ENCODE measurements at places on chromosomes 12 and 14.
A peak's percentile ranks its signal among the peaks of the same experiment; 100 is the strongest.

- H3K27me3 ChIP-seq, result no peaks in the 10 kb centered on the region
- no peak overlapping the region for H3K27ac ChIP-seq
- no peak for DNase-seq
- no peaks in the 10 kb centered on the region for H3K36me3 ChIP-seq
- no peaks in the 10 kb centered on the region for H3K4me1 ChIP-seq
Observed at GRCh38 chr12:64707362-64707761, 51.8 kb downstream of the GNS start.

DNA sequence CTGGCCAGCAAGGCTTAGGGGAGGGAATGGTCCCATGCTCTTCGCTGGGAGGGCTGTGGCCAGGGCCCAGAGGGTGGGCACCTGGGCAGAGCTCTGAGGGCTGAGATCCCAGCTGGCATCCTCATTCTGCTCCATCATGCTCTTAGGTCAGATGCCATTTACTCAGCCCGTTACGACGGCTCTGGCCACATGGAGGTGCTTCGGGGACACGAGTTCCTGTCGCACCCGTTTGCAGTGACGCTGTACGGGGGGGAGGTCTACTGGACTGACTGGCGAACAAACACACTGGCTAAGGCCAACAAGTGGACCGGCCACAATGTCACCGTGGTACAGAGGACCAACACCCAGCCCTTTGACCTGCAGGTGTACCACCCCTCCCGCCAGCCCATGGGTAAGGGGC, 30.8 kb upstream of the LRP1-AS start:
- no peaks in the 10 kb centered on the region for H3K4me1 ChIP-seq
- no peak overlapping the region for H3K4me3 ChIP-seq
- no peaks in the 10 kb centered on the region for H3K27me3 ChIP-seq
- no peak for DNase-seq
- H3K27ac ChIP-seq, result no peak overlapping the region

DNA sequence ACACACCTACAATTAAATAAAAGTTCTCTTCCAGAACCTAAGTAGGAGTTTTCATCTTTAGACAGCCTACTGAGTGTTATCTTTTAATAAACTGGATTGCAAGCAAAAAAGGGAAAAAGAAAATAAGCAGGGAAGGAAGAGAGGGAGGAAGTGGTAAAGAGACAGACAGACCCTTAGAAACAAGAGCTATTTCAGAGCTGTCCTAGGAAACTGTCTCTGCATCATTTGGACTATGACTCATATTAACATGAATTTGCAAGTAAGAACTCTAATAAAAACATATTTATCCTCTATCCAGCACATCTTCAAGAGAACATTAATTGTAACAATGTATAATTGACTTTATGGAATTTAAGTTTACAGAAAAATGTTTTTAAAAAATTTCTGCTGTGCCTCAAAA, 438.8 kb upstream of the USP15 start:
- DNase-seq, result no peak
- no peak overlapping the region for H3K4me3 ChIP-seq
- no peaks in the 10 kb centered on the region for H3K4me1 ChIP-seq
- H3K36me3 ChIP-seq, result no peaks in the 10 kb centered on the region

GRCh38 chr12:48977290-48978281, 536 bp upstream of the WNT1 start:
- peak; percentile 81 for DNase-seq
- no peak overlapping the region for H3K27ac ChIP-seq
- peaks cover 50% of the 10 kb centered on the region for H3K4me1 ChIP-seq
- no peaks in the 10 kb centered on the region for H3K36me3 ChIP-seq

All from CD4-positive, alpha-beta memory T cell (primary cell).